ENCODE measurements at places on chromosomes 16 and 17.
A peak's percentile ranks its signal among the peaks of the same experiment; 100 is the strongest.

- no peak for DNase-seq
Measured at GRCh38 chr17:39701012-39701783, 1.3 kb downstream of the ERBB2 start.

DNA sequence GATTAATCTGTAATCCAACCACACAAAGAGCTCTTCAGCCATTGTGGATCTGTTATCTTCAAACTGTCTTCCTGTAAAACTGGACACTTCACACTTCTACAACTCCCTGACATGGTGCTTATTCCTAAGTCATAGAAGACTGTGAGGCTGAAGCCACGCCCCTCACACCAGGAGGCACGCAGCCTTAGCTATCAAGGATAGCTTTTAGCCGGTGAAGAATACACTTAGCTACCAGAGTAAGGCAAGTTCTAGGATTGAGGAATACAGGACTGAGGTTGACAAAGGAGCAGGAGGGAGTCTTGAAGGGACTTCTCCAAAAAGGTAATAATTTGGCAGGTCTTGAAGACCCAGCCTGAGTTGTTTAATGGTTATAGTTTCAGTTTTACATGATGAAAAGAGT, 79.8 kb upstream of the GAS7 start:
- DNase-seq = no peak

- no peak for DNase-seq
Measured at GRCh38 chr17:72113751-72114150, 7.1 kb upstream of the SOX9 start.

GRCh38 chr17:63445571-63445953, 544 bp downstream of the CYB561 start:
- DNase-seq = peak; percentile 56

DNA sequence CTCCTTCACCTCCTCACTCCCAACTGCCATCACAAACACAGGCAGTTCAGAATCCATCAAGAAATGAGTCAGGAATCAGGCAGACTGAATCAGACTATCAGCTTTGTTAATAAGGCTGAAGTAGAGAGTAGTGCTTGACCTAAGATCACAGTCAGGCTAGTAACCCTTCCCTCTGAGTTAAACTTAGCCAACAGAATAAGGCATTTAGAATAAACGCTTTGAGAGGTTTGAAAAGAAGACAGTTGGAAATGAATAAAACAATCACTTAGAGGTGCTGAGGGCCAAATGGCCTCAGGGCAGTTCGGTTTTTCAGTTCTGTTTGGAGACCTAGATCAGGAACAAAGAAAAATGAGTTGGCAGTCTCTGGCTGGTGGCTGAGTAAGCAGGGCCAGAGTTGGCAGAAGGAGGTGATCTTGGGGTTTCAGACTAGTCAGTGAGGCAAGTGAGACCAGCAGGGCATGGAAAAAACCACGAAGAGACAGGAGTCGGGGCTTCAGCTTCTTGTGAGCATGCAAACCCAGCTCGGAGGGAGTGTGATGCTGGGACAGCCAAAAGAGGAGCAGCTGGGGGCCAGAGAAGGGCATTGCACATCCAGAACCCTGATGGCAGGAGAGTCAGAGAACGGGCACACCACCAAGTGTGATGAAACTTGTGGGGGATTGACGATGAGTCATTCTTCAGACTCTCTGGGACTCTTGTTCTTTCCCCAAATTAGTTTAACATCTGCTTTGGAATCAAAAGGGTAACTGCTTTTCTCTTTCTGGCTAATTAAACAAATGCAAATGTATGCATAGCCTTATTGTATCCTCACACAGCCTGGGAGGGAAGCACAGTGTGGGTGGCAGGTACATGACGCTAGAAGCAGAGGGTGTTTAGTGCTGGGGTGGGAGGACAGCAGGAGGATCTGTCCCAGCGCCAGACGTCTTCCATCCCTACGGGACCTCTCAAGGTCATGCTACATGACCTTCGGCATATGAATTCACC, 54.8 kb downstream of the SPECC1 start:
- DNase-seq = no peak

GRCh38 chr17:1042486-1042885, 45.6 kb downstream of the TIMM22 start:
- no peak for DNase-seq

DNA sequence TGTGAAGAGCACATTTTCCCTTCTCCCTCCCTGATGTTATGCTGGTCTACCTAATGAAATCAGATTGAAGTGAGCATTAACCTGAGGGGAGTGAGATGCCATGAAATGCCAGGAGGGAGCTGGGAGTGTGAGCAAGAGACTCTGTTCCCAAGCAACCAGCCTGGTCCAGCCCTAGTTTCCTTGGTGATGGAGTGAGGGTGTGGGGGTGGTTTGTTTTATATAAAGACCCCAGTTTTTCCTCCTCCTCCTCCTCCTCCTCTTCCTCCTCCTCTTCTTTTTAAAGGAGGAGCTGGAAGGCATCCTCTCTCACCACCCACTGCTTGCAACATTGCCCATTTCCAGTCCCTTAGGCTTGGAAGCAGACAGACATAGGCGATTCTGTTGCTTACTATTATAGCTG, 97.1 kb downstream of the DNAH3 start:
- DNase-seq = no peak

DNA sequence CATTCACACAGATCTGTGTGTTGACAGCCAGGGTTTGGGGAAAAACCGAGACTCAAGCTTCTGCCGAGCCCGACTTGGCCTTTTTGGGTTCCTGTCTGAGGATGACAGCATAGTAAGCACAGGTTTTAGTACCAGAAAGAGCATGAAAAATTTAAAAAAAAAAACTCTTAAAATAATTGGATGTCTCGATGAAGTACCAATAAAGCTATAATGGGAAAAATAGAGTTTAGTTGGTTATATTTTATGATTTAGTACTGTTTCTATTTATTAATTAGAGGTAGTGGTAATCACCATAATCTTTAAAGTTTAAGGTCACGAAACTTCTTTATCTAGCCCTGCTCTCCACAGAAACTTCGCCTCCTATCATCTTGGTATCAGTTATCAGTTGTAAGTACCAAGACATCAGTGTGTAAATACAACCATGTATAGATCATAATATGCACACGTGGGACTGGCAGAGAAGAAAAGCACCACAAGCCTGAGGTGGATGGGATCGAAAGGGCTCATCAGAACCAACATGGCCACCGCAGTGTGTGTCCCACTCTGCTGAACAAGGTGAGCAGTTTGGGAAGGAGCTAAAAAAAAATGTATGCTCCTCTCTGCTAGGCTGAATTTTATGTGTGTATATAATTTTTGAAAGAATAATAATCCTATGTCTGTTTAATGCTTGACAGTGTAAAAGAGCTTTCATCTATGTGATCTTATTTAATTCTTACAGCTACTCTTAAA, 14.4 kb upstream of the EEF2K start:
- no peak for DNase-seq

- DNase-seq = no peak
Measured at GRCh38 chr16:26457095-26457494, 609.6 kb upstream of the C16orf82 start.

GRCh38 chr17:10772425-10773380, 31.2 kb downstream of the TMEM238L start:
- DNase-seq = no peak

DNA sequence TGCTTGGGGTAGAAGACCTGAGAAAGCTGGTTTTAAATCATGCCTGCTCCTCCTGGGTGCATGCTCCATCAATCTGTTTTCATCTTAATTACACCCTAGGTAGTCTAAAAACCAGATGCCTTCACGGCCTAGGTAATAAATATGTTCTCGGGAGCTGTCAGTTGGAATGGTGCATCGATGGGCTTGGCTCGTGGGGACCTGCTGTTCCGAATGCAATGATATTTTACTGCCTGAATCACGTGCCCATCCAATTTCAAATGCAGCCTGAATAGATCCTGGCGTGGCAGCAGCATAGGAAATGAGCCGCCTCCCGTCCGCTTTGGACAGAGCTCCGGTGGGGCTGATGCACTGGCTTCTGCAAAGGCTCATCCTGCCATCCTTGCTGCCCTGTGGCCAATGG, 18.8 kb upstream of the FAAP100 start:
- DNase-seq = no peak

DNA sequence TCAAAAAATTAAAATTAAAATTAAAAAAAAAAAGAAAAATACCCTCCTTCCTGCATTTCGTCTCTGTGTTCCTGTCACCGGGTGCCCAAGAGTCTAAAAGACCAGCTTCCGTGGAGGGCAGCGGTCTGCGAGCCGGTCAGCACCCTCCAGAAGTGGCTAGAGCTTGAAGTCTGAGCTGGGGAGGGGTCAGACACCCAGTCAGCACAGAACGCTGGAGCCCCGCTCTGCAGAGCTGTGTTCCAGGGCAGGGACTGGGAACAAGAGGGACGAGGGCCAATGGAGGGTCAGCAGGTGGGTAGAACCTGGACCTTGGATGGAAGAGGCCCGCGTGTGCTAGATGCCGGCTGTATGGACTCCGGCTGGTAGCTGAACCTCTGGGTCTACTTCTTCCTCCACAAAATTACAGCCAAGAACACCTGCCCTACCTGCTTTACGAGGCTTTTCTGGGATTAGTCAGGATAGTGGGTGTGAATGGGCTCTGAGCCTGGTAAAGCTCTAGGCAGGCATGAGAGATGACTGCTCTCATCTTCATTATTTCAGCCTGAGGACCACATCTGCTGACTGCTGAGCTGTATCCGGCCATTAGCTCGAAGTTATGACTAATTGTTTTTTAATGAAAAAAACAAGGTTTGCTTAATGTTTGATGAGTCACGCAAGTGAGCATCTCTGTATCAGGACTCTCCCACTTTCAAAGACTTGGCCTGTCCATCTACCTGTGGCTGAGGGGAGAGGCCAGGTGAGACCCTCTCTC, 5.9 kb downstream of the TRPV1 start:
- no peak for DNase-seq

DNA sequence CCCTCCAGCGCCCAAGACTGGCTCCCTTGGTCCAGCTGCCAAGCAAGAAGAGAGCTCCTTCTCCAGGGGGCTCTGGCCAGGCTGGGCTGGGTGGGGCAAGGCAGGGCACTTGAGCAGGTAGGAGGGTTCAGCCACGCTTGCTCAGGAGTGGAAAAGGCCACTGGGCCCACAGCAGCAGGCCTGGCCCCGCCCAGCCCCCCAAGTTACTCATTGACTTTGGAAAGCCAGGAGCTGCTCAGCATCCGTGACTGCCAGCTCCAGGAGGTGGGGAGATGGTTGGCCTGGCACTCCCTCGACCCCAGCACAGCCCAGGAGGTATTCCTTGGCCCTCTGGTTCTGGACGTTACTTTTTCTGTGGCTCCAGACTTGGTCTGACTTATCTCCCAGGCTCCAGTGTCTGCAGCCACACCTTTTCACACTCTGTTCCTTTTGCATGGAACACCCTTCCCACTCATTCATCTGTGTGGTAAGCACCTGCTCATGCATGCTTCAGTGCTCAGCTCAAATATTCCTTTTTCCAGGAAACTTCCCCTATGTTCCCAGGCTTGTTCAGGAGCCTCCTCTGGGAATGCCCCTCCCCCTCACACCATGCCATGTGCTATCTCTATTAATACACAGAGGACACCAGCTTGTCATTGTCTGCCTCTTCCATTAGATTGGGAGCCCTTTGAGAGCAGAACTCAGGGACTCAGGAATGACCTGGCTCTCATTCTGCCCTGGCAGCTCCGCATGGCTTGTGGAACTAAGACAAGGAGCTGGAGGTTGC, at the start of gene CDH16:
Gene CDH16, minus strand, starts transcription at position 83 of the 766 bp plus-strand sequence. CDS start 820 bp downstream, outside the sequence.
- no peak for DNase-seq

DNA sequence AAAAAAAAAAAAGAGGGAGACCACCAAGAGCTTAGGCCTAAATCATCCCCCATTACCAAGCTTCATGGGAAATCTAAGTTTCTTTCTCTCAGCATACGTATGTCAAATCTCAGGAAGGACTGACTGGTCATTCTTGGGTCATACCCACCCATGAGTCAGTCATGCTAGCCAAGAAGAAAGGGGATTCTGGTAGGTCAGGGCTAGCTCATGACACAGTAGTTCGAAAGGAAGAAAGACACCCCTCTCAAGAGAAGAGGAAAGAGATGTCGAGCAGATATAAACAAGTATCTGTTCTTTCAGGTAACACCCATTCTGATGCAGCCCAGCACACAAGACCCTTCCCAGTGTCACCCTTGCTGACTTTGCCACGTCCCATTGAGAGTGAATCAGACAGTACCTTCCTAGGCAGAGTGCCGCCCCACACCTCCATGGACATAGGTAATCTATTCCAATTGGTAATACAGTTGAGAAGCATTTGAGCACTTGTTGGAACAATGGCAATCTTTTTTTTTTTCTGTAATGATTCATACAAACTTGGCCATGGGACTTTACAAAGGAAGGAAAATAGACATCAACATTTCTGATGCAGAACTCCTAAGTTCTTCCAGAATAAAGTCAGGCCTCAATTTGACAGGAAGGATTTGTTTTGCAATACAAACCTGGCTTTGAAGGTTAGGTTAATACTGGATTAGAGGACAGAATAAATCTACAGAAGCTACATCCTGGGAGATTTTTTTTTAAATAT, 38.2 kb downstream of the COPRS start:
- no peak for DNase-seq

- DNase-seq = no peak
Measured at GRCh38 chr16:56851671-56852400, 13.2 kb upstream of the SLC12A3 start.

DNA sequence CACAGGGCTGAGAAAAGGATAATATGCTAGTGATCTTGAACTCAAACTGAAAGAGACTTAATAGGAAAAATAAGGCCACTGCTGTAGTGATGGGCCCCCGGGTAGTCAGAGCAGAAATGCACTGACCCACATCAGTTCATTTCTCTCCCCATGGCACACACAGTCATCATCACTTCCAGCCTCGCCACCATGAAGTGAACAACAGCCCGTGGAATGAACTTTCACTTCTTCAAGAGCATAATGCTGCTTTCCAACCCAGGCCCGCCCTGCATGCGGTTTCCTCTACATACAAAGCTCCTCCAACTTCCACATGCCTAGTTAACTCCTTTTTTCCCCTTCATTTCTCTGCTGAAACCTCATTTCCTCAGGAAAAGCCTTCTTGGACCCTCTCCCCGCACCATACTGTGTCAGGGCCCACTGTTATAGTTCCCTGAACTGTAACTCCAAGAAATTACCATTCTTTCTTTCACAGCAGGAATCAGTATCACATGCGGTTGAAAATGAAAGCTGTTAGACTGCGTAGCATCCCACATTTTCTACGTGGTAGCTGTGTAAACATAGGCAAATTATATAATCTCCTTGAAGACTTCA, 65.8 kb upstream of the SMIM36 start:
- no peak for DNase-seq

DNA sequence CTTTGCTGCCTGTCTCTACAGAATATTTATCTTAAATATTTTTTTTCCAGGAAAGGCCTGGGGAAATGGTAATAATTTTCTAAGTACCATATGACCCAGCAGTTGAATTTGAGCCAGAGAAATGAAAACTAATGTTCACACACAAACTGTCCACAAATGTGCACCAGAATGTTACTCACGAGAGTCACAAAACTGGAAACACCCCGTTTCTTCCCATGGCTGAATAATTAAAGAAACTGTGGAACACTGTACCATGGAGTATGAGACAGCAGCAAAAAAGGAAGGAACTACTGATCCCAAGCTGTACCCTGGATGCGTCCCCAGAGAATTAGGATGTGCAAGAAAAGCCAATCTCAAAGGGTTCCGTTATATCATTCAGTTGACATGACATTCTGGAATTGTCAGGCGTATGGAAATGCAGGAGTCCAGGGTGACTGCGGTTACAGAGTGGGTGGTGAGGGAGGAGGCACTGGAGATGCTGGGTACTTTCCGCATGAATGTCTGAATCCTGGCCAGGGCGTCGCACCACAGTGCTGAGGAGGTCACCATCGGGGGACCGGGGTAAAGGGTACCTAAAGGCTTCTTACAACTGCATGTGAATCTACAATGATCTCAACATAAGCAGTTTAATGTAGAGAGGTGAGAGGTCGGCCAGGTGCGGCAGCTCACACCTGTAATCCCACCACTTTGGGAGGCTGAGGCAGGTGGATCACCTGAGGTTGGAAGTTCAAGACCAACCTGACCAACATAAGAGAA, 34.5 kb downstream of the USP22 start:
- DNase-seq = no peak

Measured in stimulated activated CD8-positive, alpha-beta memory T cell treated with anti-CD3 and anti-CD28 coated beads, Interleukin-15, amount 100 ng/mL, for 4 hours (primary cell).